ENCODE measurements at places on chromosomes 7 and 10.

DNA sequence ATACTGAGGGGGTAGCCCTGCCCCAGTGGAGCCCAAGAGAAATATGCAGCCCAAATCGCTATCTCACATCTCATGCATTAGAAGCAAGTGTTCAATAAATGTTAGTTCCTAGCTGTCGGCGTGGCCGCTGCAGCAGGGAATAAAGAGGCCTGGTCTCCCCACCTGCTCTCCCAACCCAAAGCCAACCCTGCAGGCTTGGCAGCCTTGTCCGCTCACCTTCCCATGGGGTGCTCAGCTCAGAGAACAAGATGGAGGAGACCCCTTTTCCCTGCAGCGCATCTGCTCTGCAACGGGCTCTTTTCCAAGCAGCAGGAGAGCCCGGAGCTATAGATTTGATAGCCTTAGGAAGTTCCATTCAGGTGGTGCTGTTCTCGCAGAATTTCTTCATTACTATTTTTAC, 12.0 kb upstream of the DOCK1 start:
- no peak for DNase-seq

GRCh38 chr7:128112781-128113221, 81.6 kb upstream of the LRRC4 start:
- peak; percentile 30 for DNase-seq

DNA sequence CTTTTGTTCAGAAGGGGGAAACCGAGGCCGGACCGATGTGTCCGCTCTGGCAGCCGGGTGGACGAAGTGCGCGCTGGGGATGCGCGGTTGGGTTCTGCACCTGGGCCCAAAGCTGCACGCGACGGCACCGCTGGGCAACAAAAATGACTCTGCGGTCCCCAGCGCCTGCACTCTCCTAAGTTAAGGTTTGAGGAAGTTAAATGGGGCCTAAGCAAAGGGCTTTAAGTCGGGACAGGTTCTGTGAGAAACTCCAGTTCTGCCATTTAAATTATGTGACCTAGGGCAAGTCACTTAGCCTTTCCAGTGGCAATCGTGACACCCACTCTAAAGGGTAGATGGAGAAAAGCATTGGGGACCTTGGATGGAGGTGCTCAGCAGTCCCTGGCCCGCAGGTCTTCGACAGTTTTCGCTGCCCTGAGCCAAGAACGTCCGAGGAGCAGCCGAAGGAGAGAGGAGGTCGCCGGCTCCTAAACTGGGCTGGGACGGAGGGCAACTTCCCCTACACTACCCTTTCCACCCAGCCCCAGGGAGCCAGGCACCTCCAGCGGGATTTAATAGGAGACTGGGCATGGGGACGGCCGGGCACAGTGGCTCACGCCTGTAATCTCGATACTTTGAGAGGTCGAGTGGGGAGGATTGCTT, 534 bp upstream of the ACBD5 start:
- peak; percentile 62 for DNase-seq

DNA sequence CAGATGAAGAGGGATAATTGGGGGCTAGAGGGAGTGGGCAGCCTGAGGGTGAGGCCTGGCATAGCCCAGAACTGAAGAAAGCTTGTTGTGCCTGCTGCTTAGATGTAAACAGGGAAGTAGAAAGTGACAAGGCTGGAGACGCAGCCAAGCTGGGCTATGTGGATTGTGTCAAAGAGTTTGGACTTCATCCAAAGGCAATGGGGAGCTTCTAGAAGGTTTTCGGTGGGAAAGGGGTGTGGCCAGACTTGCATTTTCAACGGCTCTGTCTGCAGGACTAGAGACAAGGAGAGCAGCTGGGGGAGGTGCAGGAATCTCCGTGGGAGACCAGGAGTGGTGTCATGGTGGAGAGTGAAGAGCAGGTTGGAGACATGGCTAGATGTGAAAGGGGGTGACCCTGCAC, 48.8 kb downstream of the GOLGA7B start:
- no peak for DNase-seq

DNA sequence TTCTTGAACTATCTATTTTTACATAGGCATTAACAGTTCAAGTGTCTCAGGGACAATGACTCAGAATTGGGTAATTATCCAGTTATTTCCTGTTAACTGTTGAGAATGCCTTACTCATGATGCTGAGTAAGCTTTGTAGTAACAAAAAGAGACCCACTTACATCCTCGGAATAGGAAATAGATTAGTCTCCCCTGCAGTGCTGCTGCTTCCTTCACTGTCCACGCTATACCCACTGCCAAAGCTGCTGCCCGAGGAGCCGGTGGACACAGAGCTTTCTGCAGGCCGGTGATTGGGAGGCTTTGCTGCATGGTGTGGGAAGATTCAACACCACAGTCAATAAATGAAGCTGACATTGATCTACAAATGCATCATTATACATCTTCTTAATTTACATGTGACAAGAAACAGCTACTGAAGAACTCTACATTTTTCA, 357.1 kb downstream of the PCLO start:
- no peak for DNase-seq

DNA sequence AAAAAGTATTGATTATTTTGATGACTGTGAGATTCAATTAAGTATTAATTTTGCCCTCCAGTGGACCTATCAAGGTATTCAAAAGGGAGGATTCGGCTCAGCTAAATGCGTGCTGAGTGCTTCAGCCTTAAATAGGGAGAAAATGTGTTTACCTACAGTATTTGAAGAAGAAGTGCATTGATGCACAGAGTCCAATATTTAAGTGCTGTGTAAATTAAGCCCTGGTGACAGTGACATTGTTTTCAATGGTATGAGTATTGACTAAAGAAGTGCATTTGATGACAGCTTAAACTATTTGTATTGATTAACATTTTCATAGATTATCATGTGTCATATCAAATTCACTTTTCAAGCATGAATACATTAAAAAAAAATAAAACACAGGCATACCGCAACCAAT, 106.6 kb downstream of the POU6F2 start:
- no peak for DNase-seq

GRCh38 chr10:7532723-7533498, 122.1 kb upstream of the SFMBT2 start:
- DNase-seq: no peak

GRCh38 chr10:95445837-95446486, 115.2 kb downstream of the SORBS1 start:
- no peak for DNase-seq

DNA sequence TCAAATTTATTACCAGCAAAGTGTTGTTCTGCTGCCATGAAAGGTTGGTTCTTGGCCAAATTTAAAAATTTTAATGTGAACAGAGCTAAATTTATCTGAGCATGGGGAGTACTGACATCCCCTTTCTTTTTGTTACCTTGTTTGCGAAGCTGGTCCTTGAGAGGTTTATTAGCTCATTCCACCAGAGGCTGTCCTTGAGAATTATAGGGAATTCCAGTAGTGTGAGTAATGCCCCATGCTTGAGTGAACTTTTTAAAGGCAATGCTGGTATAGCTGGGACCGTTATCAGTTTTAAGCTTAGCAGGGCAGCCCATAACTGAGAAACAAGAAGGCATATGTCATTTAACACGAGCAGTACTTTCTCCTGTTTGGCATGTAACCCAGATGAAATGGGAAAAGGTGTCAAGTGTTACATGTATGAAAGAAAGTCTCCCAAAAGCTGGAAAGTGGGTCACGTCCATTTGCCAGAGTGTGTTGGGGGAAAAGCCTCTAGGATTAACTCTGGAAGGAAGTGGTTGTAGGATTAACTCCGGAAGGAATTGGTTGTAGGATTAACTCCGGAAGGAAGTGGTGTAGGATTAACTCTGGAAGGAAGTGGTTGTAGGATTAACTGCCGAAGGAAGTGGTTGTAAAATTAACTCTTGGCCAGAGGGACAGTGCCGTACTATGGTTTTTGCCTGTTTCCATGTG, 37.3 kb upstream of the AKR1C2 start:
- DNase-seq: no peak

GRCh38 chr10:35506741-35507140, 98.4 kb upstream of the GJD4 start:
- no peak for DNase-seq

GRCh38 chr7:96578606-96579005, 131.0 kb downstream of the SEM1 start:
- no peak for DNase-seq

- no peak for DNase-seq
Observed at GRCh38 chr7:2955269-2955668, 88.4 kb downstream of the CARD11 start.

- no peak for DNase-seq
Observed at GRCh38 chr10:44716470-44717015, 194.6 kb upstream of the TMEM72 start.

DNA sequence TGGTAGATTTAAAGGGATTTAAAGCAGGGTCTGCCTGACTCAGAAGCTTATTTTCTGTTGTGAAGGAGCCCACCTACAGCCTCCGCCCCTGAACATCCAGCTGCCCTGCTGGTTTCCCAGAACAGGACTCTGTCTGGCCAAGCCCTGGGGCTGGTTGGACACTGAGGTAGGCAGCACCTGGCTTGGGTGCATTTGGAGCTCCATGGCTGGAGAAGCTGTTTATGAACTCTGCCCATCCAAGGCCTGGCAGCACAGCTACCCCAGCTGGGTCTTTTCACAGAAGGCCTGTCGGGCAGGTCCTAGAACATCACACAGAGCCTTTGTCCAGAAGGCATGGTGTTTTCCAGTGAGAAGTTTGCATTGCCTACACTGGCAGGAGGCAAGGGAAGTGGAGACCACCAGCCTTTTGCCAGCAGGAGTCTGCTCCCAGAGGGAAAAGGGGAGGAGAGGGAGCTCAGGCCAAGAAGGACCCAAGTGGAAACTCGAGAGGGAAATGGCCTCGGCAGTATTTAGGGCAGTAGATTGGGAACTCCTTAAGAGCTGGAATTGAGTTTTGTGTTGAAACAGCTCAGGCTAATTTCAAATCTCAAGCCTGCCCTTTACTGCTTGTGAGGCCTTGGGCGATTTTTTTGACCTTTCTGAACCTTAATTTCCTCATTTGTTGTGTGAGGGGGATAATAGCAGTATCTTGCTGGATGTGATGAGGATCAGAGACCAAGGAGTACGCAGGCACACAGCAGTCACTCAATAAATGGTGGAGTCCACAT, 12.3 kb upstream of the PDCD4 start:
- no peak for DNase-seq

DNA sequence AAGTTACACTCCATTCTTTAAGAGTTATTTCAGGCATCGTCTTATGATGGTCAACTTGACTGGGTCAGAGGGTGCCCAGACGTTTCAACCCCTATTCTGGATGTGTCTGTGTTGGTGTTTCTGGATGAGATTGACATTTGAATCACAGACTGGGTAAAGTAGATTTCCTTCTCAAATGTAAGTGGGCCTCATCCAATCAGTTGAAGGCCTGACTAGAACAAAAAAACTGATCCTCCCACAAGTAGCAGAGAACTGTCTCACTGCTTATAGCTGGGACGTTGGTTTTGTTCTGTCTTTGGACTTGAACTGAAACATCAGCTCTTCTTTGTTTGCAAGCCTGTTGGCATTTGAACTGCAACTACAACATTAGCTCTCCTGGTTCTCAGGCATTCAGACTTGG, 76.3 kb upstream of the LYZL1 start:
- no peak for DNase-seq

DNA sequence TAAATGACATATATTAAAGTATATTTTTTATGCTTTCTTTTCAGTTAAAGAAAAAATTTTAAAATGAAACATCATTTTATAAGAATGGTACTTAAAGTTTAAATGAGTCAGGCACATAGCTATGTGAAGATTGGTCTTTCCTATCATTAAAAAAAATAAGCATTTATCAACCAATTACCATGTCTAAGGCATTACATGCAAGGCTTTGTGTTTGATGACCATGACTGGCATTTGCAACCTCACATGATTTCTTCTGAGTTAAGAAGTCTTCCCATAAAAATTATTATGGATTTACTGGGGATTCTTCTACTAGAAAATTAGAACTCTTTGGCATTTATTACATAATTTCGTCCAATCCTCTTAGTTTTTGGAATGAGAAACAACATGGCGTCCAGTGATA, 776.1 kb downstream of the MAGI2 start:
- DNase-seq: no peak

- no peak for DNase-seq
Observed at GRCh38 chr10:46525177-46525823, 31.2 kb downstream of the GPRIN2 start.

DNA sequence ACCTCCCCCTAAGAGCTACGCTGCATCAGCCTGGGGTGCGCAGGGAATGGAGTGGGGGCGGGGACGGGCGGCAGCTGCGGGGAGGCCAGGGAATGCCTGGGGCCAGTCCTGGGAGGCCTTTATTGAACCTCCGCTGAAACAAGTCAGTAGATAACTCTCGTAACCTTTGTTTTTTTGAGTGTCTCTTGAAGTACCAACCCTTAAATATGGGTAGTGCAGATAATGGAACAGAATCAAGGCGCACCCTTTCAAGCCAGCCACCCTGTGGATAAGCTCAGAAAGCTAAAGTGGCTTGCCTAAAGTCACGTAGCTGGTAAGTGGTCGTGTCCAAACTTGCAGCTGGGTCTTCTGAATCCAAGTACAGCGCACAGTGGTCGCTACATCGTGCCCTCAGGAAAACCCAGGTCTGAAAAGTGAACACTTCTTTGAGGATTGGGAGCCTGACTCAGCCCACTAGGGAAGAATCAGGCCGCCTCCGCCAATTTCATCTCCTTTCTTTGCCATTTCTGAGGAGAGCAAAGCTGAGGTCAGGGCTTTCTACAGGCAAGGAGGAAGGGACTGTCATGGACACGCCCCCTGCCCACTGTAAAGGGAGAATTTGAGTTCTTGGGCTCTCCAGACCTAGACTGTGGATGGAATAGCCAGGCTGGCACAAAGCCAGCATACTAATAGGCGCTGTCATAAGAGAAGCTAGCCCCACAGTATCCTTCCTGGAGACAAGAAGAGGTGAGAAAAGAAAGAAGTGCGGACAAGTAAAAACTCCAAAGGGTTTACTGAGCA, 3.2 kb upstream of the EGR2 start:
- DNase-seq: no peak

DNA sequence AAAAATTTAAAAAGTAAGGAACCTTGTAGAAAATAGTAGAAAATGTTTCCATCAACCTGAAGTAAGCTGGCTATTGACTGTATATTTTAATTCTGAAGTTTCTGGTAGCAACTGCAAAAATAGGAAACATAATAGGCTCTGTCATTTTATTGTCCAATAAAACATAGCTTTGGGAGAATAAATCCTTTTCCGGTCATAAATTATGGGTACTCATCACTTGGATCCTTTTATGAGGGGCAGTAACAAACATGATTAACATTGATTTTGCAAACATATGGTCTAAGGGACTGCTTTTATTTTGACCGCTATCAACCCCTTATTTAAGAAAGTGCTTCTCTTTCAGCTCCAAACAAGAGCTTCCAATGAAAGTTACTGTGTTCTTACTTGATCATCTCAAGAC, 495.9 kb upstream of the ANKRD30A start:
- DNase-seq: no peak
